ENCODE measurements at places on chromosomes 12 and 14.

DNA sequence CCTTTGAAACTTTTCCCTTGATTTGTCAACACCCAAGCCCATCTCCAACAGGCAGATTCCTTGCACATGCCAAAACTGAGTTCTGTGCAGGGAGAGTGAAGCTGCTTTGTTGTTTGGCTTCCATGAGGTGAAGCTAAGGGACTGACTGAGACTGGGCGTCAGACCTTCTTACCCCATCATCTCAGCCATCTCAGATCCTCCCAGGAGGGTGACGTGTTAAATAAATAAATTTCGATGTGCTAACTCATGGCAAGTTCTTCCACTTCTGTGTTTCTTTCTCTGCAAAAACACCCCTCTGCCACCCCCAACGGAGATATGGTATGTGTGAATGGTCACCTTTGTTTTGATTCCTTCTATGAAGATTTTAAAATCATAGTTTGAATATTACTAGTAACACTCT, 17.8 kb downstream of the UTP20 start:
- DNase-seq = no peak

GRCh38 chr12:131112021-131112420, 158.3 kb downstream of the ADGRD1 start:
- no peak for DNase-seq

GRCh38 chr12:2537868-2538541, 256.8 kb upstream of the FKBP4 start:
- no peak for DNase-seq

- no peak for DNase-seq
Measured at GRCh38 chr12:63318933-63319332, 167.9 kb upstream of the AVPR1A start.

GRCh38 chr14:32201193-32201815, 541 bp upstream of the RNU6-7 start:
- peak; percentile 84 for DNase-seq

GRCh38 chr12:131264635-131265034, 310.9 kb downstream of the ADGRD1 start:
- no peak for DNase-seq

- DNase-seq = no peak
Measured at GRCh38 chr14:92949496-92950192, 26.7 kb downstream of the CHGA start.

- DNase-seq = no peak
Measured at GRCh38 chr14:106691601-106692291, 1165.4 kb downstream of the TMEM121 start.

DNA sequence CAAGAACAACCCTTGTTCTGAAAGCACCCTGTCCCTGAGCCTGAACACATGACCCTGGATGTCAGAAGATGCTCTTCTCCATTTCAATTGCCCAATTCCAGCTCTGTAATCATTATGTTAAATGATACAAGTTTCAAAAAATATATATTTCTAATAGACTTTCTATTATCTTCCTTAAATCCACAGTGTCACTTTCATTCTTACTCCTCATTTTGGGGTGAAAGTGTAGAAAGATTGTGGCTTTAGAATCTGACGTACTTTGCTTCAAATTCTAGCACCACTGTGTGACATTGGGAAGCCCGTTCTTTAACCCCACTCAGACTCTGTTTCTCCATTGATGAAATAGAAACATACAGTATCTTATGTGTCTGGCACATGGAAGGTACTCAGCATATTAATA, 83.2 kb downstream of the ETV6 start:
- no peak for DNase-seq

GRCh38 chr12:39990122-39991101, 115.5 kb downstream of the SLC2A13 start:
- DNase-seq = no peak

GRCh38 chr12:92183575-92183974, 37.9 kb upstream of the BTG1 start:
- DNase-seq = no peak

GRCh38 chr12:111440631-111441030, 34.9 kb downstream of the SH2B3 start:
- no peak for DNase-seq

- no peak for DNase-seq
Measured at GRCh38 chr12:107590413-107590812, 95.2 kb upstream of the PWP1 start.

DNA sequence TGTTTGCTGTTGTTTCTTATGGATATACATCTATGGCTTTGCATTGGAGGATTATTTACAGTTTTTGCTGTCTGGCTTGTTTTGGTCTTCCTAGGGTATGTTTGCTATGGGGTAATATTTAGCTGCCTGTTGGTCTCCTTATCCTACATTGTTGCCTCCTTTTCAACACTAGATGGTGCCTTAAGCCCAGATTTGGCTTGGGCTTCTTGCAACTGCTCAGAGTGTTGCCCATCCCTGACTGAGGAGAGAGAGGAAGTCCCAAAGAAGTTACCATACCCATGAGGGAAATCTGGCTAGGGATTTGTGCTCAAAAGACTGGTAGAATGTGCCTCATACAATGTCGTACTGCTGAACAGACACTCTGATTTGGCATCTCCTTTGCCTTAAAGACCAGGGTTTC, 94.6 kb upstream of the MUCL1 start:
- peak; percentile 10 for DNase-seq

DNA sequence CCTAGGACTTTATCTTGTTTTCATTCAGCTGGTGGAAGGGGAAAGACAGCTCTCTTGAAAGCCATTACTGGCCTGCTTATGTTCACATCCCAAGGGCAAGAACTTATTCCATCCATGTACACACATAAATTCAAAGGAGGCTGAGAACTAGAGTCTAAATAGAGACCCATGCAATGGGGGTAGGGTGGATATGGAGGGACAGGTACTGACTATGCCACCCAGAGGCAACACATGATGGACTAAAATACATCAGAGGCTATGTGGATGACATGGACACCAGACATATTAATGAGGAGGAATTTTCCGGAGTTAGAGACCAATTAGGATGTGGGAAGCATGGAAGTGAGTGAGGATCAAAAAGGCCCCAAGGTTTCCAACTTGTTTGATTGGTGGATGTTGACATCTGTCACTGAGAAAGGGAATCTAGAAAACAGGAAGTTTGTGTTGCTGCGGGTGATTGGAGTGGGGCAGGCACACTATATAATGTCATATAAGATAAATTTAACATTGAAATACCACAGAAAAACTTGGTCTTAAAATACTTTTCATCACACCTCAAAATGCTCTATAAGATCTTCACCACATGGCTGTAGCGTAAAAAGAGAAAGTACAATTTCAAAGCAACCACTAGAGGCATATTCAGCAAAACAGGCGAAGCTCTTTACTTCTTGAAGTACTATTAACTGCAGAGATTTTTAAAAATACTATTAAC, 130.4 kb downstream of the GRIP1 start:
- no peak for DNase-seq

- DNase-seq = no peak
Measured at GRCh38 chr12:88733008-88733407, 152.7 kb upstream of the KITLG start.

DNA sequence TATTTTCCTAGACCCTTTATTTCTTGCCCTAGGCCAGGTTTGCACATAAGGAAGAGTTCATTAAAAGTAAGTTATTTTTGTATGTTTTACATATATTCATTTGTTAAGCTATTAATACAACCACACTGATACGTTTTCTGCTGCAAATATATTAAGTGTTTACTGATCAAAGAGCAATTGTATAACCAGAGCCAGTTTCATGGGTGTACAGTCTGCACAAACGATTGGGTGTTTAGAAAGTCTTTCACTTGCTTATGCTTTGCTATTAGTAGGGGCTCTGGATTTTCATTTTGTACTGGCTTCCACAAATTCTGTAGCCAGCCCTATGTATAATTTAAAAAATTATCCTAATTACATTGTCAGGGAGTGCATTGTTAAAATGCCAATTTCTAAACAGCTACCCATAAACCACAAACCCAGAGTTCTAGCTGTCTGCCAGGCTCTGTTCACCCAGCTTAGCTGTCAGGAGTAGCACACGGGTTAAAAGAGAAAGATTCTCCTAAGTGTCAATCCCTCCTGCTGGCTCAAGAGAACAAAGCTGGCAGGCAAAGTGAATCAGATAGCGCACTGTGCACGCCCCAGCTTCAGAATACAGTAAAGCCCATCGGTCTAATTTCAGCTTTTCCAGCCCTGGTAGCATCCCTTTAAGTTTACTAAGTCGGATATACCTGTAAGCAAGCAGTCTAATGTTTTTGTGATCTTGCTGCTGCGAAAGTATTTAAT, 151.0 kb upstream of the LMO3 start:
- no peak for DNase-seq

DNA sequence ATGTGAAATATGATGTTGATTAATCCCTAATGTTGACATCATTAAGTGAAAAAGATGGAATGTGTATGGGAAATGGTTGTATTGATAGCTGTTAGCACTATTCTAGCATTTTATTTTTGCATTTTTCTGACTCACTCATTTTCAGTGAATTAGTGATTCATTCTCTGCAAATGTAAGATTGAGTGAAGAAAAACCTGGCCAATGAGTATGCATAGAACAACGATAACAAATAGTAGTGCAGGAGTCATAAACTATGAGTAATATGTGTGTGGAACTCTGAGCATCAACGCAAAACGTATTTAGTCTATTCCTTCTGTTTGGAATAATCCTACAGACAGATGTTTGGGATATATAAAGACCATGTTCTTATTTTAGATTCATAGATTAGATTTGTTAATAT, 76.3 kb upstream of the RTL1 start:
- DNase-seq = no peak

DNA sequence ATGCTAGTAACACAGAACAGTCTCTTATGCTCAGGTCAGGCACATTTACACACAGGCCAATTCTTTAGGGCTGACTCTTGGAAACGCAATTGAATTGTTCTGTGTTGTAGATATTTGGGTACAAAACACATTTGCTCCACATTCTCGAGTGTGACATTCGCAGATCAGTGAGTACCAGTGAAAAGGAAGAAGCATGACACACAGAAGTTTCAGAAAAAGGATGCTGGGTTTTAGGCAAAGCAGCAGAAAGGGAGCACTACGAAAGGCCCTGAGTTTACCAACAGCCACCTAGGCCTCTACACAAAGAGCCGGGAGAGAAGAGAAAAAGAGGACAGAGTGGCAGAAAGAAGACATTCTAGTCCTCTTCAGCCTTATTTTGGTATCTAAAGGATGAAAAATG, 254.4 kb upstream of the BTG1 start:
- DNase-seq = no peak

DNA sequence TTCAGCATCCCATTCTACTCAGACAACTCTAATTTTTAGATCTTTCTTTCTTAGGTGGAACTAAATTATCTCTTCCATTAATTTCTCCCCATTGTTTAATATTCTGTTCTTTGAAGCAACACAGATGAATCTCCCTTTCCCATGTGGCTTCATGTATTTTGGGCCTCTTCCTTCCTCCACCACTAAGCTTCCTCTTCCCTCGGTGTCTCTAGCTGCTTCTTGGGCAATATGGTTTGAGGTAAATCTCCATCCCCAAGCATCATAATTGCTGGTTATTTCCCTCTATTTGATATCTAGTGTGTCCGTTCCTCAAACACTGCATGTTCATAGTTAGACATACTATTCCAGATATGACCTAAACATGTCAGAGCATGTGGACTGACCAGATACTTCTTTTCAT, 119.2 kb downstream of the PELI2 start:
- DNase-seq = no peak

DNA sequence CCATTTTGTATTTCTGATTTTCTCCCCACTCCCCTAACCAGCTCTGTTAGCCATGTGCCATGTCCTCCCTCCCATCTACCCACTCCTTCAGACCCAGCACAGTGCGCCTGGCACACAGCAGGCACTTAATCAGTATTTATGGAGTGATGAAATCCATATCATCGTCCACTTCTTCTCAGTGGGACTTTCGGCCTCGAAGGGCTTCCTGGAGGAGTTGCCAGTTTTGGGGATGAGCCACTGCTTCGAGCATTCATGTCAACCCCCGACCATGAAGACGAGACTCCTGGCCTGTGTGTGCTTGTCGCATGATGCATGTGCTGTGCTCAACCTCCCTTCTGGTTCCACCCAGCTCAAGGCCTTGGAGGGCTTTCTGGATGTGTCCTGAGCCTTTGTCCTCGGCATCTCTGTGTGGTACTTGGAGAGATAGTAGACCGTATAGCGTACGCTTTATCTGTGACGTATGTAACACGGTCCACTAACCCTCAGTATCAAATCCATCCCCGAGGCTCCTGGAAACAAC, 119.5 kb upstream of the RTL1 start:
- no peak for DNase-seq

DNA sequence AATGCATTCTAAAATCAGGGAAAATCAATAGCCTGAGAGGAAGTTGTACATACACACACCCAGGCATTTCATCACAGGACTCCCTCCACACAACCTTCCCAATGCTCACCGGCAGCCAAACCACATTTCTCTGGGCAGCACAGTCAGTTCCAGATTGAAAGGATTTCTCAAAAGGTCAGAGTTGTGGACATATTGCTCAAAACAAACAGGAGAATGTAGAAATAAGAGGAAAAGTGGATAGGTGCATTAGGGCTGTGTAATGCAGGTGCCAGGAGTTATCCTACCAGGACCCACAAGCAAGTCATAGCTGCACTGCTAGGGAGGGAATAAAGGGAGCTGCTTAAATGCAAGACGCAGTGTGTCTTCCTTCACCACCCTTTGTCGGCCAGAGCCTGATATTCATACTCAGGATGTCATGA, 62.9 kb downstream of the GCH1 start:
- no peak for DNase-seq

DNA sequence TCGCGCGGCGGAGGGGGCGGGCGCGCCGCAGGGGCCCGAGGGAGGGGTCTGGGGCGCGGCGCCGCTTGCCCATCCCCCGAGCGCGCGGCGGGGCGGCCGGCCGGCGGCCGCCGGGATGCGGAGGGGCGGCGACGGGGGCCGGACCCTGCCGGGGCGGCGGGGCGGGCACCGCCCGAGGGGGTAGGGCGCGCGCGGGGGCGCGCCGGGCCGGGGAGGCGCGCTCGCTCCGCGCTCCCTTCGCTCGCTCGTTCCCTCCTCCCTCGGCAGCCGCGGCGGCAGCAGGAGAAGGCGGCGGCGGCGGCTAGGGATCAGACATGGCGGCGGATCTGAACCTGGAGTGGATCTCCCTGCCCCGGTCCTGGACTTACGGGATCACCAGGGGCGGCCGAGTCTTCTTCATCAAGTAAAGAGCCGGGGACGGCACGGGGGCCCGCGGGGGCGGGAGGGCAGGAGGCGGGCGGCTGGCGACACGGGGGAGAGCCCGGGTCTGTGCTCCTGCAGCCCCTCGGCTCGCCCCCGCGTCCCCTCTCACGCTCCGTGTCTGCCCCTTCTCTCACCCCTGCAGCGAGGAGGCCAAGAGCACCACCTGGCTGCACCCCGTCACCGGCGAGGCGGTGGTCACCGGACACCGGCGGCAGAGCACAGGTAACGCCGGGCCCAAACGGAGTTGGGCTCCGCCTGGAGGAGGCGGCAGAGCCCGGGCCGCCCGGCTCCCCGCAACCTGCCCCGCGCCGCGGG, at the start of gene PLEKHA5:
Gene PLEKHA5, plus strand, starts transcription at position 248 of the 738 bp plus-strand sequence. Its CDS starts 67 bp downstream, at position 315.
- peak; percentile 52 for DNase-seq
